ENCODE measurements at places on chromosomes 12 and 14.
A peak's percentile ranks its signal among the peaks of the same experiment; 100 is the strongest.

DNA sequence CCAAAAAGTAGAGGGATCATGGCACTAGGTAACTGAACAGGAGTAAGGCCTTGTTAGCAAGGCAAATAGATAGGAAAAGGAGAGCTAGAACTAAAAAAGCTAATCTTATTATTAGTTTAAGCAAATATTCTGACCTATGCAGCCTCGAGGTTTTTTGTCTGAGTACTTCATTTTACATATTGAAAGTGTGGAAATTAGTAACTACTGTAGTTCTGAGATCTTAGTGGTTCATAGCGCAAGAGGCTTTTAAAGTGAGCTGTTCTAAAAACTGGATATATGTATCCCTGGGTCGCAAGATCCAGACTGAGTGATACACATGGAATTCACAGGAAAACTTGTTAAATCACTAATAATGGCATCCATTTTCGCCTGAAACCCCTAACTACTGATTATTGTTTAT is 411.0 kb upstream of the SOX5 start:
- DNase-seq: no peak

- no peak for DNase-seq
These were observed 84.6 kb upstream of the GRIN2B start for GRCh38 chr12:14066021-14066420.

GRCh38 chr12:27531896-27532295 is 7.9 kb downstream of the PPFIBP1 start:
- DNase-seq: no peak

GRCh38 chr12:11071414-11071813 is 9.3 kb upstream of the TAS2R46 start:
- no peak for DNase-seq

- DNase-seq: no peak
These were observed 45.0 kb upstream of the CCDC91 start for GRCh38 chr12:28145216-28145615.

DNA sequence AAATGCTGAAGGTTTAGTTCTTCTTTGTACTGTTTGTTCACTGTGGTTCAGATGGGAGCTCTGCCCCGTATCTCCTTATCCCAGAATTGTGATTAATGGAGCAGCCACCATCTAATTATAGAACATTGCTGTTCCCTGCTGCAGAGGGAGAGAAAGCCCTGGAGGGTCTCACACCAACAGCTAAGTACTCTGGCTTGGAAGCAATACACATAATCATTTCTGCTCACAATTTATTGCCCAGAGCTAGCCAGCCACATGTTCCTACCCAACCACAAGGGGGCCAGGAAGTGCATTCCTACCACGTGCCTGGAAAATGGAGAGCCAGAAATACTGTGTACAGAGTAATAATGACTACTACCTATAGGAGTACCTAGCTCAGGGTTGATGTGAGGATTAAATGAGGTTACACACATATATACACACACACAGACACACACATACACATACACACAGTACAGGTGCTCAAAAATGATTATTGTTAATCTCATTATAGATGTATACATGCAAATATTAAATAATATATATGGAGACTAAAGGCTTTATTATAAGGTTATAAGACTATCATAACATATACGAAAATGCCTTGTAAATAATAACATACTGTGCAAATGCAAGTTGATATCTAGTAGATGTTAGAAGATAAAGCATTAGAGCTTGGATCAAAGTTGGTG is 22.3 kb downstream of the MSRB3 start:
- DNase-seq: no peak

GRCh38 chr12:117582135-117582784 is 220.8 kb upstream of the NOS1 start:
- no peak for DNase-seq

GRCh38 chr12:109714141-109714912 is 702 bp downstream of the FAM222A start:
- DNase-seq: peak; percentile 75

DNA sequence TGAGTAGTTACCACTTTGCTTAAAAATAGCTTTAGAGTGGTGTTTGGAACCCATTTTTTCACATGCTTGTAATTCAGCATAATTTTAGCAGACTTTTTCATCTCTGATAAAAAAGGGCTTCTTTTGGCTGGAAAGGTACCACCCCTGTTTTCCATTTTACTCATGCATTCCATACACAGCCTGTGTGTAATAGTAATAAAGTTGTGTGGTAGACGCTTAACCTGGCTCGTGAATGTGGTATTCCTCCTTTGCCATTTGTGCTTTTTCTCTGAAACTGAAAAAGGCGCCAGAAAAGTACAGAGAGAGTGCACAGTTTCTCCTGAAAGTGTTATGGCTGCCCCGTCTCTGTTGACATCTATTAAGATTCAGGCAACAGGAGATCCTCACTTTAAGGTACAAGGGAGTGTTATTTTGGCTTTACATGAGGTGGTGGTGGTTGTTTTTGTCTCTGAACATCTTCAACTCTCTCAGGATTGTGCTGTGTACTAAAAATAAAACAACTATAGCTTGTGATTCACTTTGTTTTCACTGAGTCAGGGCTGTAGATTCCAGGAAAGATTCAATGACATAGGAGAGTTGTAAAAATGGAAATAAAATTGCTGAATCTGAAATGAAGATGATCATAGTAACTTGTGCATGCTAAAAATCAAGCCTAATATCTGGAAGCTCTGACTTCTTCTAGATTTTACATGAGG is 45.6 kb upstream of the MIS18BP1 start:
- DNase-seq: no peak

GRCh38 chr14:49634547-49635334 is at the start of gene DNAAF2:
Gene DNAAF2 (minus strand): TSS chr14:49635244. CDS start chr14:49635149, 95 bp downstream.
- DNase-seq: peak; percentile 83

DNA sequence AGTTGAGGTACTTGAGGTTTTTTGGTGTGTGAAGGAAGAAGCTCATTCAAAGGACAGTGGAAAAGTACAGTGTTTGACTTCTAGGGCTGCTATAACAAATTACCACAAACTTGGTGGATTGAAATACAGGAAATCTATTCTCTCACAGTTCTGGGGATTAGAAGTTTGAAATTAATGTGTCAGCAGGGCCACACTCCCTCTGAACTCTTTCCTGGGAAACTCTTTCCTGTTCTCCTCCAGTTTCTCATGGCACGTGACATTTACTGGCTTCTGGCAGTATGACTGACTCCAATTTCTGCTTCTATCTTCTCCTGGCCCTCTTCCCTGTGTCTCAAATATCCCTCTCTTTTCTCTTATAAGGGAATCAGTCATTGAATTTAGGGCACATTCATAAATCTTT is 160.2 kb downstream of the CCDC91 start:
- DNase-seq: no peak

- DNase-seq: no peak
These were observed 20.4 kb upstream of the GPATCH2L start for GRCh38 chr14:76131071-76131965.

GRCh38 chr12:72295744-72296143 is 23.6 kb downstream of the TRHDE start:
- DNase-seq: no peak

DNA sequence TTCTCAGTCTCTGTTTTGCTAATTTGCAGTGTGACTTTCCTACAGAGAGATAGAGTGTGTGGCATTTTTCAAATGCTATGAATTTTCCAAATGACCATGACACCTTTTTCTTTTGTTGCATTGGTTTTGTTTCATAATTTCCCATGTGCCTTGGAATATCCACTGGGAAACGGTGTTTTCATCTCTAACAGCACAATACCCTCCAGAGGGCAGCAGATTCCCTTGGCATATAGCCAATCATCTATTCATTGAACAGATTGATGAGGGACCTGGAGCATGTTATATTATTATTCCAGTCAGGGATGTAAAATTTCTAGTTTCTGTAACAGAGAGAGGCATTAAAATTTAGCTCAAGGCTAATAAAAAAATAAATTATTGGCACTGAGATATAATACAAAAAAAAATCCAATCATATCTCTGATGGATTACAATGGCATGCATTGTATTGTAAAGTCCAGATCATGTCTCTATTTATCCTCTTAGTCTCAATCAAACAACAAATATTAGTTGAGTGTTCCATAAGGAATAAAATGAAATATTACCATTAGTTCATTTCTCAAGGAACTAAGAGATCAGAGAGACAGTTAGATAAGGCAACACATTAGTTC is 29.6 kb upstream of the NTN4 start:
- DNase-seq: no peak

Measured in activated CD8-positive, alpha-beta memory T cell treated with anti-CD3 and anti-CD28 coated beads, Interleukin-2, amount 50 U/mL, for 48 hours (primary cell).